ENCODE measurements at places on chromosomes 6 and 20.

GRCh38 chr6:101386982-101387381, 6.5 kb upstream of the GRIK2 start:
- no peak for DNase-seq

- peak; percentile 54 for DNase-seq
Observed at GRCh38 chr20:23613676-23614075, 8.0 kb upstream of the CST9 start.

- no peak for DNase-seq
Observed at GRCh38 chr20:53662595-53662994, 69.0 kb upstream of the ZNF217 start.

GRCh38 chr20:25203871-25204320, 8.4 kb downstream of the ENTPD6 start:
- no peak for DNase-seq

- peak; percentile 18 for DNase-seq
Observed at GRCh38 chr6:68235326-68235784, 399.7 kb upstream of the ADGRB3 start.

DNA sequence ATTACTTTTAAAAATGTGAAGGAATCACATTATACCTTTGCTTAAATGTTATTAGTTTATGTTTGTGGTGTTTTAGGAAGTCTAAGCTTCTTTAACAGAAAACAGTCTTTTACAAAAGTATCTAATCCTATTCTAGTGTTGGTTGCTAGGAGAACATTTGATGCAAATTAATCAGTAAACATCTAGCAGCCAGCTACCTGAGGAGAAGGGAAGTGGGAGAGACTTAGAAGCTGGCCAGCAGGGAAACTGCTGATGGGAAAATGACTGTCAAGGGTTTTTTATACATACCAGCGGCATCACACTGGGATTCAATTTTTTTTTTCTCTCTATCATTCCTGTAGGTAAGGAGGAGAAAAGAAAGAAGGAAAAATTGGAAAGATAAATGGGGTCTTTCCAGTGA, 686.0 kb upstream of the MMS22L start:
- DNase-seq, result no peak

DNA sequence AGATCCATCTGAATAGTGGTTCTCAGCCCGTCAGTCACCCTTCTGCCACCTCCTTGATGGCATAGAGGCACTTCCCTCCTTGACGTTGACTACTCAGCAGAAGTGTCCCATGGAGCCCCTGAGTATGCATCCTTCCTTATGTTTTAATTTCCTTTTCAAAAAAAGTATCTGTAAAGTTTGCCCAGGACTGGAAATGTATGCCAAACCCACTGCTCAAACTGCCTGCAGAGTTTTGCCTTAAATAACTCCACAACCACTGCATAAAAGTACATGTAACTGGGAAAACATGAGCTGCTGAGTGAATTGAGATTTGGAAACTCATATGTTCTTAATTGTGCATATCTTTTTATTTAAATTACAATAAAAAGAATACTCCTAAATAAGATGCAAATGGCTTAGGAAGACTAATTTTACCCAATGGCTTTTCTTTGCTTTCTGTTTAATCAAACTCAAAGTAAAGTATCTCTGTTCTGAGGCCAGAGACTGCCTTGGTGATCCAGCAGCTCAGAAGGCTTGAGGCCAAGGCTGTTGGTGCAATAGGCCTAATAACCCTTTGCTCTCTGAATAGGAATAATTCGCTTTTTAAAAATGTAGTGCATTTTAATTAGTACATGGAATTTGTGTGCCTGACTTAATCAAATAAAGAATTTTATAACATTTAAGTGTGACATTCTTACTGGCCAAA, 90.4 kb downstream of the FNDC1 start:
- no peak for DNase-seq

GRCh38 chr6:158987657-158988056, 12.3 kb downstream of the RSPH3 start:
- DNase-seq, result no peak

DNA sequence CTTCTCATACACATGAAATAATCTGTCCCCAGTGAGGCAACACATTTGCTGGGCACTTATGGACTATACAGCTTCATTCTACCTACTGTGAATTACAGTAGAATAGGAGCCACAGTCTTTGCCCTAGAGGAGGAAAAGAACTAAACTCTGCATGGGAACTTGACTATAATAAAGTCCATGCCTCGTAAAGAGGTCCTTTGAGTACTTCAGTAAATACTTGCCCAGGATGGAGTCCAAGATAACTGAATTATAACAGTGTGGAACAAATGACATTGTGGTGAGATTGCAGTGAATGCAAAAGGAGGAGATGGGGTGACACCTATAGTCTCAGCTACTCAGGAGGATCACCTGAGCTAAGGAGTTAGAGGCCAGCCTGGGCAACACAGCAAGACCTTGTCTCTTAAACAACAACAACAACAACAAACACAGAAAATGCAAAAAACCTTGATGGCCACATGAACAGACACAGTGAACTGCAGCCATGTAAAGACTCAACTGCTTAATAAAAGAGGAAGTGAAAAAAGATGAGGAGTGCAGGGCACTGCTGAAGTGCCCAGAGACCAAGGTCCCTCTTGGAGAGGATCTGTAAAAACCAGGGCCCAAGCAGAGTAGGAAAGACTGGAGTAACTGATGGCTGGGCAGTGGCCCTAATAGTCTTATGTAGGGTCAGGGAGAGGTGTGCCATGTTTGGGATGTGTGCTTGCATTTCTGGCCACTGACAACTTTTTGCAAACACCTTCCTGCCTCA, 3.7 kb downstream of the MRPS18A start:
- no peak for DNase-seq

DNA sequence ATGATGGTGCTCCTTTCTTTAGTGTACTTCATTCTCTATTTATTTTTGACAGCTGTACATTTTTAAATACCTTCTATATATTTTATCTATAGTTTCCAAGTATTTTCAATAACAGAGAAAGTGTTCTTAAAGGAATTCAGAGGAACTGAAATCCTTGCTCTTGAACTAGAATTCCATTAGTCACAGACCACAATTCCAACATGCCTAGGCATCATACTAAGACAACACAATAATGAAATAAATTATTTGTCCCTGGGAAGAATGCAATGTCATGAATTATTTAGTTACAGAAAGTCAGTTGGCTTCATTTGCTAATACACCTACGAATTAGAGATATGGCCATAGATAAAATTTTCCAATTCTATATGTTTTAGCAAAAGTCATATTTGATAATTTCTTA, 671.2 kb downstream of the EPHA7 start:
- no peak for DNase-seq

DNA sequence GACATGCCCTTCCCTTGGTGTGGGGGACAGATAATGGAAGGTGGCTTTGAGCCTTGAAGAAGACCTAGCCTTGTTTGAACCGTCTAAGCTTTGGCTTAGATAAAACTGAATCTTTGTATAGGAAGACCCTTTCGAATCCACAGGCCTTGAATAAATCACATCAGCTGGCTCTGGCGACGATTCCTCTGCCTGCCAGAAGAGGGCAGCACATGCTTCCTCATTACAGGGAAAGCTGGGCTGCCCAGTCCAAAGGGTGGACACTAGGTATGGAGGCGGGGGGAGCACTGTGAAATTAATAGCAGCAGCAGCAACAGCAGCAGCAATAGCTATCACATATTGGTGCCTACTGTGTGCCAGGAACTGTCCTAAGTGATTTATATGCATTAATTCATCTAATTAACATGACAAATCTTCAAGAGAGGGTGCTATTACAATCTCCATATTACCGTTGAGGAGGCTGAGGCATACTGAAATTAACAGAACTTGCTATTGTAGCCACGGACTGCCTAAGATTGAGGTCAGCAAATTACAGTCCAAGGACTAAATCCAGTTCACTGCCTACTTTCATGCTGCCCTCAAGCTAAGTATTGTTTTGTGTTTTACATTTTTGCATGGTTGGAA, 85.1 kb downstream of the CLIC5 start:
- DNase-seq, result peak; percentile 74

Data from cardiac fibroblast (primary cell).